Stimulated activated memory B cell treated with anti-CD40 and anti-IgM and Interleukin-4, amounts not matched to agents 10 μg/mL and 1 μg/mL and 100 μg/mL, for 72 hours (primary cell): ENCODE measurements at places on chromosomes 7 and 10.
A peak's percentile ranks its signal among the peaks of the same experiment; 100 is the strongest.

DNA sequence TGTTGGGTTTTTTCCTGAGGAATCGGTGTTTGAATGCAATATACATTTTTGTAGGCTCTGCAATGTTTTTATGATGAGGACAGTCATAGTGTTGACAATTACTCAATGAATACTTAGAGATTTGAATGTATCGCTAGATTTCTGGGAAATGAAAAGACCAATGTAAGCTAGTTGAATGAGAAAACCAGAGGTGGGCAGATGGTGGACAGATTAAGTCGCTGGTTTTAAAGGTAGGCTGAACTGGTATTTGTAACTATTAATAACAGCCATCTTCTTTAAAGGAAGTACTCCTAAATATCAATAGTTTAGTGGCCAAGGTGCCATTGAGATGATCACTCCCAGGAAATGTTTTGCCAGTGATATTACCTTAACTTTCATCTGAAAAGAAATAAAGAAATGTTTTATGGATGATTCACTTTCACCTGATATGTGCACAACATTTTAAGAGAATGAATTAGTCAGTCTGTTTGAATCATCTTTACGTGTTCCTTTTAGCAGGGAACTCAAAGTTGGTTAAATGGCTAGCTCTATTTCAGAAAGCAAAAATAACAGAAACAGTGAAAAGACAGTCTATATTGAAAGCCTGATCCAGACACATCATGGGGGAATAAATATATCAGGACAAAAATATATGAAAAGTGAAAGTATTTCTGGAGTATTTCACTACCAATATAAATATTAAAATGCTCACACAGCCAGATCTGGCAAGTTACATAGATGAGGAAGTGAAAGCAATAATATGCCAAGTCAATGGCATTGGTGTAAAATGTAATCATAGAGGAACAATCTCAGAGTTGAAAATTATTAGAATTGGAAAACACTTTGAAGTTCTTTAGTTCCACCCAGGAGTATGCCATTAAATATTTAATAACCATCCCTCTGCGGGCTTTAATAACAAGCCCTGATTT, 20.7 kb downstream of the MET start:
- peak; percentile 56 for ATAC-seq

DNA sequence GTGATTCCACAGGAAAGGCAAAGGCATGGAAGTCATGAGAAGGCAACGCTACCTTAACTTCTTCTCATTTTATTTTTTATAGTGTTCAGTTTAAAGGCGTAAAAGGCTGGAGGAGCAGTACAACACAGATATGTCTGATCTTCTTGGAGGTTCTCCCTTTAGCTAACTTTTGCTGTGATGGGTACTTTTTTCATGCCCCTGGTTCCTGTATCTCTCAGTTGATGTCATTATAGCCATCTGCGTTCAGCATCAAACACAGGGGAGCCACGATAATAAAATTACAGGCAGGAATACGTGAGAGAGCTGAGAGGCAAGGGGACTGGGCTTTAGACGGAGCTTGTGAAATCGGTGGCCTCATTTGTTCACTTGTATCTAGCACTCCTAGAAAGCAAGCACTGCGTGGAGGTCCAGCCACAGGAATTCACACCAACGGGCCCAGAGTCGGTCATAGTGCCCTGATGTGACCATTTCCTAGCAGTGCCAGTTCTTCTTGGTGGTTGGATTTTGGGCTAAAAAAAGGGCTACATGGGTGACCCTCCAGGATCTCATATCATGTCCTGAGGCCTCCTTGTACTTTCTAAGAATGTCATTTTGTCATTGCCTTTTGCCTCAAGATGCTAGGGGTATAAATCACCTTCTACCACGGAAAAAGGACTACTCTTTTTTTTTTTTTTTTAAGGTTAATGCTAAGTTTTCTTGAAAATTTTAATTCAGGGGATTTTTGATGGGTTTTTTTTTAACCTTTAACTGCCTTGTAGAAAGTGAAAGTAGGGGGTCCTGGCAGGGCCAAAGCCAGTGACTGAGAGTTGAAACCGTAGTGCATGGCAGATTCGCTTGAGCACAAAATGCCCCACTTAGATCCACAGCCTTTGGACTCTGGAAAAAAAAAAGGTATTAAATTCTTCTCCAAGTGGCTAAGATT, 191.5 kb downstream of the CELF2 start:
- peak; percentile 78 for ATAC-seq

- no peak for ATAC-seq
Measured at GRCh38 chr7:85191383-85191782, 4.5 kb upstream of the SEMA3D start.

DNA sequence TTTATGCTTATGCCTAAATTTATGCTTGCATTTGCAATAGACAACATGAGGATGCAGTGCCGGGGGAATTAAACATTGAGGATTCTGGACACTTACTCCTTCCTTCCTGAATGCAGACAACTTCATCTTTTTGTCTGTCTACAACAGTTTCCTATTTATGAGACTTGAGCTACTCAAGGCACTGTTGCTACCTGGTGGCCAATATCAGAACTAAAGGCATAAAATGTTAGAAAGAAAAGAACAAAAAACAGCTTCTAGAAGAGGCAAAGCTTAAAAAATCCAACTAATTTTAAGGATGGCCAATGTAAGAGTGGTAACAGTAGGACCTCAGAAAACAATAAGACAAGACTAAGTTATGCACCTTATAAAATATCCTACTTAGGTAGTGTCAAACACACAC, 144.5 kb upstream of the PTN start:
- no peak for ATAC-seq

DNA sequence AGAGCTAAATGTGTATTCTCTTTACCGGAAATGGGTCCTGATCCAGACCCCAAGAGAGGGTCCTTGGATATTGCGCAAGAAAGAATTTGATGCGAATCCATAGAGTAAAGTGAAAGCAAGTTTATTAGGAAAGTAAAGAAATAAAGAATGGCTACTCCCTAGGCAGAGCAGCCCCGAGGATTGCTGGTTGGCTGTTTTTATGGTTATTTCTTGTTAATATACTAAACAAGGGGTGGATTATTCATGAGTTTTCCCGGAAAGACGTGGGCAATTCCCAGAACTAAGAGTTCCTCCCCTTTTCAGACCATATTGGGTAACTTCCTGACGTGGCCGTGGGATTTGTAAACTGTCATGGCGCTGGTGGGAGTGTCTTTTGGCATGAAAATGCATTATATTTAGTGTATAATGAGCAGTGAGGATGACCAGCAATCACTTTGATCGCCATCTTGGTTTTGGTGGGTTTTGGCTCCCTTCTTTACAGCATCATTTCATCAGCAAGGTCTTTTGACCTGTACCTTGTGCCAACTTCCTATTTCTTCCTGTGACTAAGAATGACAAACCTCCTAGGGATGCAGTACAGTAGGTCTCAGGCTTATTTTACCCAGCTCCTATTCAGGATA, 60.4 kb downstream of the ARL4A start:
- ATAC-seq = no peak

GRCh38 chr7:91922857-91923256, 17.8 kb upstream of the AKAP9 start:
- no peak for ATAC-seq

DNA sequence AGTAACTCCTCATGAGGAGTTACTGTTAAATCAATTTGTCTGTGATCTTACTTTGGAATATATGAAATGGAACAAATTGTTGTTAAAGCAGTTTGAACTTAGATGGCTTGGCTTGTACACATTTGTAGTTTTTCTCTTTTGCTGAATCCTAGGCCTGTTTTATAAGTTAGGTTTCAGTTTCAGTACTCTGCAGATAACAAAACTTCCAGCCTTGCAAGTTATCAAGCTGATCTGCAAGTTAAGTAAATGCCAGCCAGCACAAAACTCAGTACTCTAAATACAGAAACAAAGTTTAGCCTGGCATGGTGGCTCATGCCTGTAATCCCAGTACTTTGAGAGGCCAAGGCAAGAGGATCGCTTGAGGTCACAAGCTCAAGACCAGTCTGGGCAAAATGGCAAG, 25.0 kb upstream of the PAXIP1 start:
- ATAC-seq = no peak

DNA sequence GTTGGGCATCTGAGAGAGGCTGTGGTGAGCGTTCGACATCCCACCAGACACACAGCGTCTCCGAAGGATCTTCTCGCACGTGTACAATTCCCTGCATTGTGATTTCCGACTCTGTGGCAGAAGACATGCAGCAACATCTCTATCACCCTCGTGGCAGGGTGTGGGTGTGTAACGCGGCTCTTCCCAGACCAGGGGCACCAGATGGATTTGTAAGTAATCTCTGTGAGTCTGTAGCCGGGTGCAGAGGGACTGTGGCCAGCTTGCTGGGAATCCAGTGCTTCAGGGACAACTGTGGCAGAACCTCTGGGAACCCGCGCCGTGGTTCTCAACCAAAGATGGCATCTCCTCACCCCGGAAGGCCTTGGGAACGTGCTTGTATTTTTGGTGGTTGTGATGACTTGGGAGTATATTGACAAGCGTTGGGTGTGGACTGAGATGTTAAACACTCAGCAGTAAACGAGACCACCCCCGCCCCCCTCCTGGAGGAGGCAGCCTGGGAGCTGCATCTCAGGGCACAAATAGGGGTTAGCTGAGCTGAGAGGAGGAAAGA, 21.2 kb downstream of the FOXL3 start:
- ATAC-seq = no peak

- no peak for ATAC-seq
Measured at GRCh38 chr7:93185303-93186027, 37.3 kb upstream of the SAMD9L start.

DNA sequence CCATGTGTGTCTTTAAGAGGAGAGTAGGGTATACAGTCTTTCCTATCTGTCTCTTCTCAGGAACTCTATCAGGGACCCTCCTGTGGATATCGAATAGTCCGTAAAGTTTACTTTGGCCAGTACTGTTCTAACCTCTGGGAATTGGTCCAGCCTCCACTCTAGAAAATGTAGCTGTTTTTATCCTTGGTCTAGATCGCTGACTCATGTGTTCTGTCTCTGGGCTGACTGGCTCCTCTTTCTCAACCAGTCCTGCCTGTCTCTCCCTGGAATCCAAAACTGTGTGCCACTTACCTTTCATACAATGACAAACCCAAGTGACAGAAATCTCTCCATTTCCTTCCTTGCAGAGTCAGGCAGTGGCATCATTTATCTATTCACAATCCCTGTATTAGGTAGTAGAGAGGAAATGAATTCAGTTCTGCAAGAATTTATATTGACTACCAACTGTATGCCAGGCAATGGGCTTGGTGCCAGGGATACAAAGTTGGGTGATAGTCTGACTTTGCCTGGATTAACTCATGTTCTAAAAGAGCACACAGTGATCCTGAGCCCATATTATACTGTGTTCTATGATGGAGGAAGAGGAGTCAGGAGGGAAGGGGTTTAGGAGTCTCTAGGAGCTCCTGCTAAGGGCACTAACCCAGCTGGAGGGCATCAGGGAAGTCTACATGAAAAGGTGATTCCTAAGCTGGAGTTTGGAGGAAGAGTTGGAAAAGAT, 232.7 kb downstream of the LRMDA start:
- no peak for ATAC-seq

GRCh38 chr7:149760538-149760937, 12.8 kb downstream of the ZNF467 start:
- ATAC-seq = no peak

DNA sequence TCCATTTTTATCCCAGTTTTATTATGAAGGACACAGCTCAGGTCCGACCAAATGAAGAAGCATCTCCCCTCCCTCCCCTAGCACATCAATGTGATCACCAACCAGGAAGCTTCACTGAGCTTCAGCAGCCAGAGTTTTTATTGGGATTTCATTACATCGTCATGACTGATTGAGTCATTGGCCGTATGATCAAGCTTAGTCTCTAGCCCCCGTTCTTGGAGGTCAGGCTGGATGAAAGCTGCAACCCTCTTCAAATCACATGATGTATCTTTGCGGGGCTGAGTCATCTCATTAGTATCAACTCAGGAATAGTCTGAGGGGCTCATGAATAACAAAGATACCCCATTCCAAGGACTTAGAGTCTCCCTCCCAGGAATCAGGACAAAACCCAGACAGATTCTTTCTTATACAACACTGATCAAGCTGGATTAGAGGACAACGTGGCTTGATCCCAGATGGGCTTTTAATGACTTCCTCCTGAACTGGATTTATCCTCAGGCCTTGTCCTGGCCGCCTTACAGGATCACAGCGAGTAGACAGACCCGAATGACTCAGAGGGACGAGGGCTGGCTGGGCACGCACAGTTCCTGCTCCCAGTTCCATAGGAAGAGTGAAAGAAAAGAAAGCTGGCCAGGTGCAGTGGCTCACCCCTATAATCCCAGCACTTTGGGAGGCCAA, 14.5 kb downstream of the LIMK1 start:
- ATAC-seq = no peak
